ENCODE measurements at places on chromosomes 11 and 22.

- DNase-seq = no peak
Observed at GRCh38 chr11:73622926-73623593, 23.3 kb upstream of the PLEKHB1 start.

DNA sequence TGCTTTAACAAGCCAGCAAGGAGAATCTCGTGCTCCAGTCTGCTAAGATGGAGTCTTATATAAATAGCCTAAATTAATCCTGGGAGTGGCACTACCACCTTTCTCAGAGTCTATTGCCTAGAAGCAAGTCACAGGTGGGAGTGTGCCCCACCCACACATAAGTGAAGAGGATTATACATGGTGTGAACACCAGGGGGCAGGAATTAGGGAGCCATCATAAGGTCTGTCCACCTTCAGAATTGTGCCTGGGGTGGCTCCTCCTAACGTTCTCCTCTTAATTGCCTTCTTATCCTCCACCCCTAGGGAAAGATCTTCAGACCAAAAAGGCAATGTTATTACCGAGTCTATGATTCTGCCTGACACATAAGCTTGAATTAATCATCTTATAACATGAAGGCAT lies 276.8 kb upstream of the SESN3 start:
- no peak for DNase-seq

DNA sequence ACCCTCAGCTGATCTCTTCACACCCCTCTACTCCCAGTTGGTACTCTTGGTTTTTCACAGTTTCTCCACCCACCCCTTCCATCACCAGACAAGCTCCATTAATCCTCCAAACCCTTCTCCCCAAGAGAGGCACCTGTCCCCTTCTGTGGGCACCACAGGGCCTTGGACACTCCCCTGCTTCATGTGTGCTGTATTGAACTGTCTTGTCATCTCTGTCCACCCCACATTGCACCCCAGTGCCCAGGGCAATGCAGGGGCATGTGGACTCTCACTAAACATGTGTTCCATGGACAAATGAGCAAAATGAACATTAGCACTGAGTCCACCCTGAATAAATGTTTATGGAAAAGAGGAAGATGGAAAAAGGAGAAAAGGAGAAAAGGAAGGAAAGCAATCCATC lies 181.4 kb downstream of the BCR start:
- DNase-seq = no peak

DNA sequence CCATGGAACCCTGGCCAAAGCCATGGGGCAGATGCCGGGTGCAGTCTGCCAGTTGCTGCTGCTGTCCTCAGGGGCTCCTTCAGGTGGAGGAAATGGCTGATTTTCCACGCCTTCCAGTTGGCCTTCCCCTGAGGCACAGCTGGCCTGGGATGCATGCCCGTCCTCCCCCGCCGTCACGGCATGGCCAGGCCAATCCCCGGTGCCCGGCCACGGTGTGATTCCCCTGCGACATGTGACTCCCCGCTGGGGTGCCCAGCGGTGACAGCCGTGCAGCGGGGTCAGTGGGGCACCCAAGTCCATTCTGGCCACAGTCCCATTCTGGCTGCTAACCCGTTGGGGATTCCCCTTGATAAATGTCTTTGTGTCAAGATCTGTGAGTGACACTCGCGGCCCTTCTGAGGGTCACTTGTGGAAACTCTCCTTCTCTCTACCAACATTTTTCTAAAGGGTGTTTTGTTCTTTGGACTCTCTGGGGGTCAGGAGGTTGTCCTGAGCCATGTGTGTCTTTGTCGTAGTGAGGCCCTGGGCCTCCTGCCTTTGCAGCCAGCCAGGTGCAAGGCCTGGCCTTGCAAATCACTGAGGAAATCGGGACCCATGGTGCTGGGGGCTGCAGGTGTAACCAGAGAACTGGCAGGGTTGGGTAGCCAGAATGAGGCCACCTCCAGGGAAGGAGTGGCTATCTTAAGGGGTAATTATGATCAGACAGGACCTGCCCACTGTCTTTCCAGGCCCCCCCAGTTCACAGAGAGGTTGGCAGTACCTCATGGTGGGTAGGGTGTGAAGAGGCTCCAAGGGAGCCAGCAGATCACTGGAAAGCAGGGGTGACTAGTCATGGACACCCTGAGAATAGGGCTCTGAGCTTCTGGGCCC lies 37.1 kb downstream of the KCNQ1OT1 start:
- no peak for DNase-seq

GRCh38 chr11:97398246-97398645 lies 1008.4 kb downstream of the JRKL start:
- DNase-seq = no peak

Data from esophagus squamous epithelium (tissue), 5 donors.